ENCODE measurements at places on chromosomes 4 and X. TPM values are rescaled to one million over a fixed set of nuclear protein-coding genes. Genes with fewer than 3 reads are reported as not detected.

MAGEB3 gene
- not detected for total RNA-seq

PDCL2 gene
- total RNA-seq = not detected

PPP1R2C gene
- total RNA-seq = not detected

XAGE3 gene
- total RNA-seq = not detected

CT45A3 gene
- total RNA-seq = not detected

SPANXC gene
- total RNA-seq = not detected

UGT2B15 gene
- not detected for total RNA-seq

PRAF2 gene
- total RNA-seq = 14.6 TPM

SLC10A3 gene
- total RNA-seq = 21.1 TPM

EGF gene
- 1.0 TPM for total RNA-seq

ASMT gene
- not detected for total RNA-seq

GRID2 gene
- not detected for total RNA-seq

PLAC8 gene
- not detected for total RNA-seq

GLUD2 gene
- total RNA-seq = 2.2 TPM

CT45A10 gene
- not detected for total RNA-seq

PAGE1 gene
- total RNA-seq = not detected

DGKK gene
- total RNA-seq = not detected

LANCL3 gene
- under 0.01 TPM for total RNA-seq

NIPAL1 gene
- not detected for total RNA-seq

RAI2 gene
- 2.2 TPM for total RNA-seq

CSAG1 gene
- not detected for total RNA-seq

PLP2 gene
- total RNA-seq = 21.1 TPM

GPR119 gene
- not detected for total RNA-seq

TCEAL9 gene
- 77.6 TPM for total RNA-seq

SLC49A3 gene
- 15.5 TPM for total RNA-seq
